CD4-positive, alpha-beta T cell treated with Interleukin-4 for 4 hours (primary cell): ENCODE measurements at places on chromosomes 11 and 22.
A peak's percentile ranks its signal among the peaks of the same experiment; 100 is the strongest.

DNA sequence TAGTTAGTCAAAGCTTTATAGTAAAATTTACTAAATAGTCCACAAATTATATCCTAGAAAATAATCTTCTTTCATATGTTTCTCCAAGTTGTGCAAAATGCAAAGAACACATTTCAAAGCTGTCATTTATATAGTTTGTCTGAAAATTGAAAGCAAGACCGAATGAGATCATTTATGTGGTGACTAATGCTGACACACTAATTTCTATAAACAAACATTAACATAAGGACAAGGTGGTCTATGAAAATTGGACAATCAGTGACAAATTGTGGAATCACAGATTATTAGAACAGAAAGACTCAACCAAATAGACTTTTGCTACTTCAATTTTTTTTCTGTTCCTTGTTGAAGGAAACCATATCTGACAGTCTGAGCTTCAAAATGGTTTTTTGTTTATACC lies 1056.1 kb downstream of the LRRC4C start:
- DNase-seq = no peak

DNA sequence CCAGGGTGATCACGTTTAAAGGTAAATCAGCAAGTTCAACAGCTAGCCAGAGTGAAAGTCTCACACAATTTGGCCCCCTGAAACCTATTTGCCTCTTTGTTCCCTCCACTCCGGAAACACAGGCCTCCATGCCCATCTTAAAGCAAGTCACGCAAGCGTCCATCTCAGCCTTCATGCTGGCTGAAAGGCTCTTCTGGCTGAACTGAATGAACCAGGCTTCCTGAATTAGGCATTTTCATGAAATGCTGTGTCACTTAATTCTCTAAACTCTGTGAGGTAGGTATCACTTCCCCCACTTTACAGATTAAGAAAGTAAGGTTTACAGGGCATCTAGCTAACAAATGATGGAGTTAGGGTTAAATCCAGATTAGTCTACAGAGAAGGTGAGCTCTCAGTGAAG lies 1.4 kb downstream of the SLC25A17 start:
- DNase-seq = no peak

- DNase-seq = peak; percentile 58
Measured at GRCh38 chr22:38973289-38974169, 8.6 kb upstream of the APOBEC3B start.

DNA sequence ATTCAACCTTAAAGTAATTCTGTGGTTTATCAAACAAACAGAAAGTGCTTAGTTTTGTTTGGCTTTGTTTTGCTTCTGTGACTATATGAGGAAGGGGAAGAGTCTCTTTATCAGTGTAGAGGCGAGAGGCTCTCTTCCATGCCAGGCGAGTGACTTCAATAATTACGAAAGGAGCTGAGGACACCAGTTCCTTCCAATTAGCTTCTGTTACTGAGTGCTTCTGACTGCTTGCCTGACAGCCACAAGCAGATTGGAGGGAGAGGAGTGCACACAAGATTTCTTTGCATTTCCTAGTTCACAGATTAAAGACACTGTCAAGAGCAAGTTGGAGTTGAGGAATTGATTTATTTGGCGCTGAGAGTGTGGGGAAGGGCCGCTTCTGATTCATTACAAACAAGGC lies 1484.5 kb upstream of the TENM4 start:
- DNase-seq = no peak

DNA sequence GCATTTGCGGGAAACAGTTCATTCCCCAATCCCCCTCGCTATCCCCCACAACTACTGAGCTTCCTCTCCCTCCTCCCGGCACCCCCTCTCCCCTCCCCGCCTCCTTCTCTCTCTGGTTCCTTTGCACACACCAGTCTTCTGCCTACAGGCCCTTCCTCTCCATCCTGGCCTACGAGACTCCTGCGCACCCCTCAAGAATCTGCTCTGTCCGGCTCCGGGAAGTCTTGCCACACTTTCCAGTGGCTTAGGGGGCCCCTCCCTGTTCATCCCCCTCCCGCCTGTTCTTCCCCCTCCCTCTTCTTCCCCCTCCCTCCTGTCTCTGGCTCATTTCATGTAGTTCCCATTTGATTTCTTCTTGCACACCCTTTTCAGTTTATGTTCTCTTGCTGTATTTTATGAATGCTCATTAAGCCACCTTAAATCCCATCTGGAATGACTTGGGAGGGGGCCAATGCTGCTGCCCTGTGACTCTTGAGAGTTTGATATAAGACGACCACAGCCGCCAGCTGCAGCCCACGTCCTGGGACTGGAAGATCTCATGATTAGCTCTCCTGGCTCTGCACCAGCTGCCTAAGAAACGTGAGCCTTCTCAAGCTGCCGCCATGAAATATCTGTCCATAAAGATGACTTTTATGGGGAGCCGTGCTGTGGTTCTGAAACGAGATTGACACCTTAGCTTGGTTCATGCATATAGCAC lies 50.9 kb downstream of the RPS6KA4 start:
- no peak for DNase-seq

- DNase-seq = no peak
Measured at GRCh38 chr11:72231396-72232259, 7.1 kb downstream of the INPPL1 start.

DNA sequence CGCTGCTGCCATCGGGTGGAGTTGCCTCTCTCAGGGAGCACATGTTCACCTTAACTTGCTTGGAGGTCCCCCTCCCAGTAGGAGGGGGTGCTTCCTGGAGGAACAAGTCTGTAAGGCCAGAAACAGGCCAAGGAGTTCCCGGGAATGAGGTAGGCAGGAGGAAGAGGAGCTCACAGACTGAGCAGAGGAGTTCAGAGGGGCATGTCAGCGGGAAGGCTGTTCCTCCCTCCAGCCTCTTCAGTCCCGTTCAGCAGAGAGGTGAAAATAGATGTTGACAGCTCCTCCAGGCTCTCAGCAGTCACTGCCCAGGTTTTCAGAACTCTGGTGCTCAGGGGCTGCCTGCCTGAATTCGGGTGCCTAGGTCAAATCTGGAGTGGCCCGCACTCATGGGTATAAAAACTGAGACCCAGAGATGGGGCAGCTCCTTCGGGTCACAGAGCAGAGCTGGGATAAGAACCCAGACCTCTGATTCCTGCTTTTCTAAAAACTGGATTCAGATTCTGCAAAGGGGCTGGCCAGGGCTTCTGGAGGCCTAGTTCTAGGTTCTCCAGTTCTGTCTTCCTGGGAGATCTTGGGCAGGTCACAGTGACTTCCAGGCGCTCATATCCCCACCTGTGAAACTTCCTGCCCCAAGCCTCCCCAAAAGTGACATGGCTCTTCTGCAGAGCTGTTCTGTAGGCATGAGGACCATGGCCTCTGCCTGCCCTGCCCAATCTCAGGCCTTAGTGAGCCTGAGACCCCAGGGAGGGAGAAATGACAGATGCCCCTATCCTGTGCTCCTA lies 18.3 kb downstream of the ATG16L2 start:
- DNase-seq = no peak

DNA sequence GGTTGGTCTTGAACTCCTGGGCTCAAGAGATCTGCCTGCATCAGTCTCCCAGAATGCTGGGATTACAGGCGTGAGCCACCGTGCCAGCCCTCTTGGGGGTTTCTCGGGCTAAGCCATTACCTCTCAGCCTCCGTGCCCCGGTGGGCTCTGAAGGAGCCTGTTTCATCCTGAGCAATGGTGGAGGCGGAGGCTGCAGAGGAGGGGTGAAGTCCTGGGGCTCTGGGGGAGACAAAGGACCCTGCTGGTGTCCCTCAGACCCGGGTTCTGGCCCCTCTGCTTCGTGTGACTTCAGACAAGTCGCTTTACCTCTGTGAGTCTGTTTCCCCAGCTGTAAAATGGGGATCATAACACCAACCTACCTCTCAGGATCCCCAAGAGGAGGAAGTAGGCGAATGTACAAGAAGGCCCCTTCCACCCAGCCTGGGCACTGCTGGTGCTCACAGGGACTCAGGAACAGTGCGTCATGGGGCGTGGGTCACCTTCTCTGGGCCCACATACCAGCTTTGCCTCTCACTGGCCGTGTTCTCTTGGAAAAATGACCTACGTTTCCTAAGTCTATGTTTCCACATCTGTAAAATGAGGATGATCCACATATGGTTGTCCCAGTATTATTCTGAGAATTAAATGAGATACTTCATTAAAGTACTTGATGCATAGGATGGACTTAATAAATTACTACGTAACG lies 36.8 kb downstream of the RIBC2 start:
- no peak for DNase-seq

- DNase-seq = peak; percentile 19
Measured at GRCh38 chr11:78417175-78417887, at the start of gene GAB2. Gene GAB2, minus strand, starts transcription at chr11:78417820. Its CDS starts 100 bp downstream, at chr11:78417720.

DNA sequence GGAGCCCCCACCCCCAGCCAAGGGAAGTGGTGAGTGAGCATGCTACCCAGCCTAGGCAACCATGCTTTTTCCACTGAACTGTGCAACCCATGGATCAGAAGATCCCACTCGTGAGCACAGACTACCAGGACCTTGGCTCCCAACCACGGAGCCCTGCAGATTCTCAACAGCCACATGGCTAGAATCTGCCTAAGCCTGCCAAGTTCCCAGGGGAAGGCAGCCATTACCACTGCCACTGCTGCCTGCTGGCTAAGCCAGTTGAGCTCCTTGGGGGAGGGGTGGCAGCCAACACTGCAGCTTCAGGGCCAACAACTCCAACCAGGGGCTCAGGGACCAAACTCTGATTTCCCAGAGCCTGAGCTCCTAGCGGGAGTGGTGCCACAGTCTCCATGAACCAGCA lies 195.8 kb downstream of the DLG2 start:
- no peak for DNase-seq

DNA sequence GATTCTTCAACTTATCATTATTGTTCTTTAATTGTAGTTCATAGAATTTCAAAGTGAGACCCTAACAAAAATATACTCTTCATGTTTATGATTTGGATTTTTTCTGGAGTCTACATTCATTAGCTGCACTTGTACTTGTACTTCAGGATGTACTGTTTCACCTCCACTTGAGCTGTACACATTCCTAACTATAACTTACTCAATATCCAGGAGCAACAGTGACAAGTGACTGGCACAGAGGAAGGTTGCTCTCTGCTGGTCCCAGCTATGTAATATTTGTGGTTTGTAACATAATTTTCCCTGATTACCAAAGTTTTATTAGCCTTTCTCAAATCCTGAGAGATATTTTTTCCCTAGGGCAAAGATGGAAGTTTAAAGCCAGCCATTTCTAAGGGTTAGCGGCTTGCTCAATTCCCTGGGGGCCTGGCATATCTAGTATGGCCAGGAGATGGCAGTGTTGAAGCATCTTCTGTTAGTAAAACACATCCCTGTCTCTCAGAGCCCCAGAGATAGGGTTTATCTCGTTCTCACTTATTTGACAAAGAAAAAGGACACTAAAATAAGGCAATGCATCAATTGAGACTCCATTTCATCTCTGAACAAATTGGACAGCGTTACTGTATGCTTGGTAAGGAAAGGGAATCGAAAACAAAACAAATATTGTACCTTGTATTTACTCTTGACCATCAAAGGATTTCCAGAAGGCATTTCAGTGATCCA lies 14.2 kb downstream of the OR52A5 start:
- DNase-seq = peak; percentile 37

GRCh38 chr22:26658671-26659478 lies 1.5 kb downstream of the MIAT start:
- DNase-seq = peak; percentile 88

- DNase-seq = no peak
Measured at GRCh38 chr11:69983897-69984438, 94.1 kb upstream of the ANO1 start.

GRCh38 chr11:116864531-116864930 lies 27.1 kb upstream of the APOA1 start:
- no peak for DNase-seq

GRCh38 chr22:47066616-47066905 lies 304.1 kb downstream of the TBC1D22A start:
- DNase-seq = no peak

- DNase-seq = peak; percentile 78
Measured at GRCh38 chr11:45110562-45110961, 35.9 kb upstream of the PRDM11 start.

DNA sequence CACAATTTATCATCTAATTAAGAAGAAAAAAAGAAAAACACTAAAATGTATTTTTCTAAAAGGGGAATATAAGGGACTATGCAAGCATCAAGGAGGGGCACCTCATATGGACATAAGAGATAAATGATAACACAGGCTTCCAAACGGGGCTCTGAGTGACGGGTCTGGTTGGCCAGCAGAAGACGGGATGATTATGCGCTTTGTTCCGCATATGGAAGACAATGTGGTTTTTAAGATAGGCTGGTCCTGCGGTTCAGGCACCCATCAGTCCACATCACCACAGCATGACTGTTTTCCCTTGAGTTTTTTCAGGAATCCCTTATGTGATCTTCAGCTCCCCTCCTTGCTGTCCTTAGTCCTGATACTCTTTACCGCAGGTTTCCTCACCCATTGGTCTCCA lies 404.6 kb downstream of the OPCML start:
- no peak for DNase-seq

- no peak for DNase-seq
Measured at GRCh38 chr11:78540256-78540655, 34.4 kb downstream of the NARS2 start.

- peak; percentile 57 for DNase-seq
Measured at GRCh38 chr22:42300259-42301076, 30.0 kb upstream of the TCF20 start.

DNA sequence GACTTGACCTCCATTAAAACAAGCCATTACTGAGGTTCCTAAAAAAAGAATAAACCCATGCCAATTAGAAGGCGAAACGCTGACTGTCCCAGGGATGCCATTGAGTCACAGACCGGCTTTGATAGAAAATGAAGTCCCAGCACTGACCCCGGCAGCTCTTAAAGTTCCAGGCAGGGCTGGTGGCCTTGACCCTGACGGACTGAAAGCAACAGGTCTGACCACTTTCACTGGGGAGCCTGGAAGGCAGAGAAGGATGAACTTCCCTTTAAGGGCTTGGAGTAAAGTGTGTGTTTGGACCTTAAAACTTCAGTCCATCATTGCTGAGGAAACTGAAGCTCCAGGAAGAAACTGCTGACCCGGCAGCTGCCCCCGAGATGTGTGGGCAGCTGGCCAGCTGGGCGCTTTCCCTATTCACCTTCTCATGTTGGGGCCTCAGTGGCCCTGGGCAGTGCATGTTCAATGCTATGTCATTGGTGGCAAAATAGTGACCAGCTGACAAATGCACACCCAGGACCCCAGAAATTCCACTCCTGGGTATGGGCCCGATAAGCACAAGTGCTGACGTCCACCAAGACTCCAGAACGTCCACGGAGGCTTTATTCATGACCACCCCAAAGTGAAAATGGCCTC lies 18.9 kb upstream of the EFCAB6 start:
- no peak for DNase-seq

DNA sequence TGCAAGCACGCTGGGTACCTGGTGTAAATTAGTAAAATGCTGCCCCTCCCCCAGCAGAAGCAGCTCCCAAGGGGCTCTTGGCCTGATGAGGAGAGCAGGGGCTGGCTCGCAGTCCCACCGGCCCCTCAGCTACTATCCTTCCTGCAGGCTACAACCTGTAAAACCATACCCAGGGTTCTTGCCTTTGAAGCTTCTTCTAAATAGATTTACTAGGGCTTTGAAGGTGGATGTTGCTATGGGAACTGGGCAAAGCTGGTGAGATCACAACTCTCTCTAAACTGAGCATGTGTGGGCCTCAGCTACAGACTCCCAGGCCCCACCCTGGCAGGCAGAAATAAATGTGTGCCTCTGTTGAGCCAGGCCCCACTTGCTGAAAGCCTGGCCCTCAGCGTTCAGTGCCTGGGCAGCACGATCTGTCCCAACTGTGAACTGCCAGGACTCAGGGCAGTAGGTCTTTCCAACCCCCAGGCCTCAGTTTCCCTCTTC lies 18.5 kb downstream of the CD5 start:
- peak; percentile 86 for DNase-seq

GRCh38 chr11:105070306-105070705 lies 25.2 kb upstream of the CARD16 start:
- DNase-seq = peak; percentile 33

GRCh38 chr11:66281001-66281400 lies 3.0 kb downstream of the CNIH2 start:
- DNase-seq = no peak

GRCh38 chr11:106105986-106106385 lies 28.5 kb downstream of the AASDHPPT start:
- DNase-seq = no peak
